Stimulated activated naive CD8-positive, alpha-beta T cell treated with anti-CD3 and anti-CD28 coated beads, Interleukin-15, amount 100 ng/mL, for 72 hours (primary cell): ENCODE measurements at places on chromosomes 4 and X.

DNA sequence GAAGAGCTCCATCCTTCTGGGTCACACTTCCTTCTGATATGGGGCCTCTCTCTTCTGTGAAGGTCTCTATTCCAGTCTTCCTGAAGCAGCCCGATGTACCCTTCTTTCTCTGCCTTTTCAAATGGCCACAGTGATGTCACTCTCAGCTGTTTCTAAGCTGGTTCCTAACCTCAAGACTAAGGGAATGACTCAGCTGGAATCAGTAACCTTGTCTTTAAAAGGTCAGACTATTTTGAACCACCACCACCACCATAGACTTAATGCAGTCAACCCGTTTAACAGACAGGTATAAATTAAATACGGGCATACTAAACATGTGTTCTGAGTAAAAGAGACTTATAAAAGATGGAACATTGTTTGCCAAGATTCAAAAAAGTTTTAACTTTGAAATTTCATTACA lies 121.0 kb downstream of the PPA2 start:
- no peak for DNase-seq

DNA sequence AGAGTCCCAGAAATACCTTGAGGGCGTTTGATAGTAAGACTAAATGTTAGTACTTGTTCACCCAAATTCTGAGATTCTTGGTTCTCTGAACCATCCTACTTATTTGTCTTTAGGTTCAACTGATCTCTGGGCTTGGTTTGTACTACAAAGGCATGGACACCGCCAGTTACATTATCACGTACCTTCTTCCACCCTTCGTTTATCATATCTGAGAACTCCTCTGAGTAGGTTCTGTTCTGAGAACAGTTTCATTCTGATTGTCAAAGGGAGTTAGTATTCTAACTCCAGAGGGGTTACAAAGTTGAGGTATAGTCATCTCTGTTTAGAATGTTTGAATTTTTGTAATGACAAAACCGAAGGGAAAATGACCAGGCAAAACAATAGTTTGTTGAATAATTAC lies 19.3 kb downstream of the ZFX start:
- DNase-seq = no peak

DNA sequence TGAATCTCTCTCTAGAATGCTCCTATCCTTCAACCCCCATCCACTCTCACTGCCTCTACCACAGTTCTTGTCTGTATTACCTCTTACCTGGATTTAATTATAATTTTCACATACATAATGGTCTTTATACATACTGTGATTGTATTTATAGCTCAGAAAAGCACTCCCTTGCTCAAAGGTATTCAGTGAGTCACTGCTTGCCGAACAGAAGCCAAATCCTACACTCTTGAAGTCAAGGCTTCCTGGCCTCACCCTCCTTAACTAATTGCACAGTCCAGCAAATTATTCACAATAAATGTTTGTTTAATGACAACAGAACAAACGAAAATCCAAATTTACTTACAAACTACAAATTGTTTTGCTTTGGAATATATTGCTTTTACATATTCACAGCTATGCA lies 159.5 kb downstream of the KLHL13 start:
- DNase-seq = no peak

DNA sequence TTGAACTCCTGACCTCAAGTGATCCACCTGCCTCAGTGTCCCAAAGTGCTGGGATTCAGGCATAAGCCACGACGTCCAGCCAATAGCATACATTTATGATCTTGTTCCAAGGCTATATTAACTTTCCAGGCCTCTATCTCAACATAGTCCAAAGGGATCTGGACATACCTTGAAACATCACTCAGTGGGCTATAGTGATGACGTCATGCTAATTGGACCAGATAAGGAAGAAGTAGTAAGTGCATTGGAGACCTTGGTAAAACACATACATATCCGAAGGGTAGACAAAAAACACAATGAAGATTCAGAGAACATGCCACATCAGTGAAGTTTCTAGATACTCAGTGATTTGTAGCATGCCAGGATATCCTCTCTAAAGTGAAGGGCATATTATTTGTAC lies 37.4 kb upstream of the USP26 start:
- DNase-seq = no peak

DNA sequence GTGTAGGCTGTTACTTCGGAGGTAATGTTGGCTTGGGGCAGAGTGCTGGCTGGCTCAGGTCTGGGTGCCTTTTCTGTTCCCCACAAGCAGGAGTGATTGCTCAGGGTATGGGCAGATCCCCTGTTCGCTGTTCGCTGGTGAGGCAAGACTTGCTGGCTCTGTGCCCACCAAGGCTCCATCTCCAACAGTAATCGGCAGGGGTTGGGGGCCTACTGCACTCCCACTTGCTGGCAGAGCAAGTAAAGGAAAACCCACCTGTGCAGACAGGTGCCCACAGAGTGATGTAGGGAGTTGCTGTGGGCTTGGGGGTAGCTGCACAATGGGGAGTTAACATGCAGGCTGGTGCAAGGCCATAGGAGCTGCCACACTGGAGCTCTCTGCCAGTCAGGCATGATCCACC lies 8.0 kb upstream of the TMSB15C start:
- DNase-seq = no peak

GRCh38 chr4:6845574-6845973 lies 63.0 kb downstream of the KIAA0232 start:
- no peak for DNase-seq

- DNase-seq = no peak
Observed at GRCh38 chrX:12162420-12162819, 24.1 kb downstream of the FRMPD4 start.

- DNase-seq = no peak
Observed at GRCh38 chr4:111043286-111043685, 420.4 kb upstream of the PITX2 start.

GRCh38 chrX:54043541-54044125 lies 640 bp downstream of the PHF8 start:
- DNase-seq = no peak

- DNase-seq = no peak
Observed at GRCh38 chr4:160142579-160142978, 1039.7 kb downstream of the RAPGEF2 start.

- DNase-seq = no peak
Observed at GRCh38 chr4:15894921-15895916, 43.3 kb downstream of the FGFBP1 start.

GRCh38 chr4:132646186-132646585 lies 502.9 kb upstream of the PCDH10 start:
- DNase-seq = no peak

DNA sequence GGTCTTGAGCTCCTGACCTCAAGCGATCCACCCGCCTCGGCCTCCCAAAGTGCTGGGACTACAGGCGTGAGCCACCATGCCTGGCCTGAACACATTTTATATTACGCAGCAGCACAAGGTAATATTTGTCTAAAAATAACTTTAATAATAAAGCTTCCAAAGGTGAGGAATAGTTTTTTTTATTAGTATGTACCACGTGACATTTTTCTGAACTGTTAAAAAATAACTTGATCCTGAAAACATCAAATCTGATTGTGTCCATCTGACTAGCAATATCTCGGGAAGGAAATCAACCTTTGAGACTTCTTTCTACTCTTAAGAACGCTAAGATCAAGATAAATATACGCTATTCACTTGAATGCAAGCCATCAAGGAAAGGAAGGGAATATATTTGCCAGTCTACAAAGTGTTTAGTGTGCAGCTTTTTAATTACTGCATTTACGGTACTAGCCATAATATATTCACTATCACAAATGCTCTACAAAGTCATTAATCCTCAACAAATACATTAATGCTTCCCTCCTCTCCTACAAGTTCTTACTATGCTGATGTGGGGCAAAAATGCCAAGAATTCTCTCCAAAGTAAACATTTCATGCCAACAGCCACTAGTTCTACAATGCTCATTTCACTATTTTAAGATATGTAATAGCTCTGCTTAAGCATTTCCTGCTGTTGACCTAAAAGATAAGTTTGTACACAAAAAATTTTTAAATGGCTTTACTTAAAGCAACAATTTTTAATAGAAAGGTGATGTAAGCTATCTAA lies 143.6 kb downstream of the APBB2 start:
- DNase-seq = no peak
